MCF 10A (cell line): ENCODE measurements at places on chromosomes 6 and 20. TPM values are rescaled to one million over a fixed set of nuclear protein-coding genes. Genes with fewer than 3 reads are reported as not detected.

The METTL24 gene
- total RNA-seq = not detected in 2 replicates

- peak overlapping the region; percentile 80 for H3K27ac ChIP-seq
- peak; percentile 83 for DNase-seq
- H3K27me3 ChIP-seq = no peaks in the 10 kb centered on the region
- H3K36me3 ChIP-seq = no peaks in the 10 kb centered on the region
Observed at GRCh38 chr6:85460921-85461797, 11.3 kb downstream of the NT5E start.

The DYNLT2 gene
- total RNA-seq = 0.79 and 1.3 TPM in 2 replicates

The SLC22A2 gene
- total RNA-seq = not detected in 2 replicates

The SYNE1 gene
- 25.4 and 37.3 TPM in 2 replicates for total RNA-seq
